NCI-H2227 treated with DMSO at 0.1 percent for 48 hours (cell line): ENCODE measurements at places on chromosomes 13 and 19.

DNA sequence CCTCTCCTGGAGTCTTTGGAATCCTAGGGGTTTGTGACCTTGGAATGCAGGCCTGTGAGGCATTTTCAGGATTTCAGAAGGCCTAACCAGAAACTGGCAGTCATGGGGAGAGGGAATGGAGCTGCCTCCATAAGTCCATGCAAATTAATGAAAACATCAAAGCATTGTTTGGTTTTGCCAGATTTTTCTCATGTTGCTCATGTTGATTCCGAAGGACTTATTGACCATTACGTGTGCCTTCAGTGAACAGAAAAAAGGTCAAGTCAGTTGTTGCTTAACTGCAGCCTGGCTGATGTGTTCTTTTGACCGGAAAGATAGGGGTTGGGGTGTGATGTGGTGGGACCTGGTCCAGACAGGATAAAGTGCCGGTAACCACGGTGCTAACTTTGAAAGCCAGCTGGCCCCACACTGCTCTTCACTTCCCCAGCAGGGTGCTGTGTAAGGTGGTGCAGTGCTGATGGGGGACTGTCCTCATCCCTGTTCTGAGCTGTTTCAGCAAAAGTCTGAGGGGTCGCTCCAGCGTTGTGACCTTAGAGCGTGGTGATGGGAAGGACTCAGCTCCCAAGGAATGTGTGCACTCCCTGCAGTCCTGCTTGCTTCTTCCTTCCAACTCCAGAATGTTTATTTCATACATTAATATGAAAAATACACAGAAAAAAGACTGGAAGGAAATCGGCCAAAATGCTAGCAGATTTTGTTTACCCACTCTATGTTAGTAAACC is 3.5 kb downstream of the RNF113B start:
- DNase-seq: no peak

GRCh38 chr19:37655689-37656371 is 565 bp upstream of the ZFP30 start:
- DNase-seq: peak; percentile 100

DNA sequence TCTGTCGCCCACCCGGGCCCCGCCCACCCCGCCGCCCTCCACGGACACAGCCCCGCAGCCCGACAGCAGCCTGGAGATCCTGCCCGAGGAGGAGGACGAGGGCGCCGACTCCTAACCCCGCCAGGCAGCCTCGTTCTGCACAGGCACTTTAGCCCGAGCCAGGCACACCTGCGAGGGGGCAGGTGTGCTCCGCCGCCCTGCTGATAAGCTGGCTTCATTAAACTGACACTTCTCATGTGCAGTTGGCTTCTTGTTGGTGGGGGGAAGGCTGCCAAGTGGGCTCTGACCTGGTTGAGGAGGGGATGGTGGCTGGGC is 8.2 kb downstream of the IL4I1 start:
- DNase-seq: no peak

- no peak for DNase-seq
Observed at GRCh38 chr19:23273022-23273589, 22.9 kb upstream of the ZNF724 start.

DNA sequence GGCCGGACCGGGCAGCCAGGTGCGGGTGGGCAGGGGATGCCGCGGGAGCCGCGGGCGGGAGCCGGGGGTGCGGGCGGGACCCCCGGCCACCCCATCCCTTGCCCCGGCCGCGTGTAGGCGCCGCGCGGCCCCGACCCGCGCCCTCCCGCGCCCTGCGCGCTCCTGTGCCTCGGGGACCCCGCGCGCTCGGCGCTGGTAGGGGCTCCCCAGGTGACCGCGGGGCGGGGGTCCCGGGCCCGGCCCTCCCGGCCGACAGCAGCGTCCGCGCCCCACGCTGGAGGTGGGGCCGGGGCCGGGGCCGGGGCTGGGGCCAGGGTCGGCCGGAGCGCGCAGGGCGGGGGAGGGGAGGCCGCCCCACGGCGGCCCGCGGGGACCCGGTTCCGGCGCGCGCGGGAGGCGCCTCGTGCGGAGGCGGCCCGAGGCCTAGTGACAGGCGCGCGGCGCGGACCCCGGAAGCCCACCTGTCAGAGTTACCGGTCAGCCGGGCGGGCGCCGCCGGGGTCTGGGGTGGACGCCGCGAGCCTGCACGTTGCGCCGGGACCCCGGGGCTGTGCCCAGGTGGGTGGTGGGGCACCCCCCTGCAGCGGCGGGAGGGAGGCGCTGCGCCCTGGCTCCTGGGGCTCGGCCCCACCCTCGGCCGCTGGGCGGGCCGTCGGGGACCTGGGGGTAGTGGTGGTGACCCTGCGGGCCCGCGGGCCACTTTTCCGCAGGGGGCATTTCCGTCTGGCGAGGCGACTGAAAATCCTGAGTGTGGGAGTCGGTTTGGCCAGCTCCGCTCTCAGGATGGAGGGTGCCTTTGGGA is 518 bp downstream of the TFDP1 start:
- no peak for DNase-seq

DNA sequence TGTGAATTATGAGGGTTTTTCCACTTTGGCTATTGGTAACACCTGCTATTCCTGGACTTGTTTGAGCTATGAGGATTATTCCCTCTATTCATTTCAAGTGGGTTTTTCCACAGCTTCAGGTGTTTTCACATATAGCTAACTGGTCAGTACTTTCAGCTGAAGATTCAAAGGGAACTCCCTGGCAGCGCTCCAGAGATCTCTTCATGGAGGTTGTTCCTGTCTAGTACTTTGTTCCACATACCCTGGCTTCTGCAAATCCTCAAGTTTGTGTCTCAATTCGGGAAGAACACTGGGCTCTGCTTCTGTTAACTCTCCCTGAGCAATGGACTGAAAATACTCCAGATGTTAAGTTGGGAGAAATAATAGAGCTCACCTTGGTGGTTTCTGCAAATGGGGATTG is 5.6 kb upstream of the ZNF607 start:
- DNase-seq: no peak

DNA sequence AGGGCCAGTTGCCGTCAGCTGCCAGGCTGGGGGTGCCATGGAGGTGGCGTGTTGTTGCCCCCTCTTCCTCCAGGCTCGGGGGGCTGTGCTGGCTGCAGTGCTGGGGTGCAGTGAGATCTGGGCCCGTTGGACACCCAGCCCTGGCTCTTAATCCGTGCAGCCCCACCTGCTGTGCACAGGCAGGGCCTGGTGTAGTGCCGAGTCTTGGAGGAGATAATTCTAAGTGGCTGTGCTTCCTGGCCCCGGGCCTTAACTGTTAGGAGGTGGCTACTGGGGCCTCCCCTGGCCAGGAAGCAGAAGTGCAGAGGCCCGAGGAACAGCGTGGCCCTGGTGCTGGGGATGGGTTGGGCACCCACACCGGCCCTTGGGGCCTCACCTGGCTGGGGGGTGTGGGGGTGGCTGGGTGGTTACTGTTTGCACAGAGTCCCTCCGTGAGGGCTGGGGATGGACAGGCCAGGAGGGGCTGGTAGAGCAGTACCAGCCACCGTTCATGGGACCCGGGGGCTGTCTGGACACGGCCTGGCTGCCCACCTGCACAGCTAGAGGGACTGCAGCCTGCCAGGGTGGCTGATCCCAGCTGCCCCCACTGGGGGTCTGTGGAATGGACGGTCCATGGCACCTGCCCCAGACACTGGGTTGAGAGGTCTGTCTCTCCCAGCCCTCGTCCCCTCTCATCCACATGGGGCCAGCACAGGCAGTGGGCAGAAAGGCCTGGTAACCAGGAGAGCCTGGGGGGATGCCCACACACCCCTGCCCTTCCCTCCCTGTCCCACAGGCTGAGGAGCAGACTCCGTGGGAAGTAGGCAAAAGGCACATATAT is 3.3 kb downstream of the GPX4 start:
- no peak for DNase-seq

DNA sequence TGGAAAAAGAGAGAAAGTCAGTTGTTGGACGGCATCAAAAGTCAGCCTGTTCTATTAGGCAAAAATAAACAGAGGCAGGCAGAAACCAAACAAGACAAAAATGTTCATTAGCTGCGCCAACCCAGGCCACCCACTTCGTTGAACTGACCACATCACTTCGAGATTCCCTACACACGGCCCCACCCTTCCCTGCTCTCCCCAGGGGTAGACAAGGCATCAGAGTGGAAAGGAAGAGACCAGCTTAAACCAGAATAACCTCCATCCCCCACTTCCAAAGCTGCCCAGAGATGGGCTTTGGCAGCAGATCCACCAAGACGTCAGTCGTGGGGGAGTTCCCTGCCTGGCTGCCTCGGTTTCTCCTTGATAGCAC is 204.6 kb upstream of the TSHZ3 start:
- DNase-seq: no peak

GRCh38 chr13:46124531-46124966 is 19.7 kb upstream of the CPB2 start:
- DNase-seq: no peak

DNA sequence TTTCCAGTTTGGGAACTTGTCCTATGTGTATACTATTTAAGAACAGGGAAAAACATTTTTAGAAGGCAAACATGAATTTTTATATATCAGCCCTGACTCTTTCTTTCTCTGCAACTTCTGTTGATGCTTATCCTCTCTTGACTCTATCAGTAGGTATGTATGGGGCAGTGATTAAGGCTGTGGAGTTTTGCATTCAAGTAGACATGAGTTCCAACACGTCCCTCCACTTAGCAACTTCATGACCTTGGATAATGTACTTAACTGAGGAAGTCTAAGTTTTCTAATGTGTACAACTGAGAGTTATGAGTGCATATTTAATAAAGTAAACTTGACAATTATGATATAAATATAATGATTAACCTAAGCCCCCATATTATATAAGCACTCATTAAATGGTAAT is 414.6 kb downstream of the TDRD3 start:
- no peak for DNase-seq

- DNase-seq: no peak
Observed at GRCh38 chr13:27339299-27339698, 68.7 kb downstream of the RASL11A start.

DNA sequence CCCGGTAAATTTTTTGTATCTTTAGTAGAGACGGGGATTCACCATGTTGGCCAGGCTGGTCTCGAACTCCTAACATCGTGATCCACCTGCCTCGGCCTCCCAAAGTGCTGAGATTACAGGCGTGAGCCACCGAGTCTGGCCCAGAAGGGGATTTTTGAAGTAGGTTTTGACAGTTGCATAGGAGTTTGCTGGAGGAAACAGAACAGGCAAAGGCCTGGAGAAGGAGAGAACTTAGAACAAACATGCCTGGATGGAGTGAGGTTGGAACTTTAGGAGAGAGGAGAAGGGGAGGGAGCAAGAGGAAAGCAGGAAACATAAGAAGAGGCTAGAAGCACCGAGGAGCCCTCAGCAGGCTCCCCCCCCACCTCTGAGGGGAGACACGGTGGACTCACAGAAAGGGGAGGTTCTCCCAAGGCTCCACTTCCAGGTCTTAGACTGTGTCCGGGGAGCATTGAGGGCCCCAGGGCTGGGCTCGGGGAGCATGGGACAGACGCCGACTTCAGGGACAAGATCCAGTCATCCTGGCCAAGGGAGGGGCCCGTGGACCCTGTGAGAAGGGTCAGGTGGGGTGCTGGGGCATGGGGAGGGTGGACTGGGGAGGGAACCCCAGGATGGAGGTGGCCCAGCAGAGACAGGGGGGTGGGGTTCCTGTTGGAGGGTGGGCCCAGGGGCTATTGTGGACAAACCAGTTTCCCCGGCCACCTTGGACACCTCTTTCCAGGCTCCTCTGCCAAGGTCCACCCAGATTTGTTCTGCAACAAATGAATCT is 1.8 kb upstream of the FBN3 start:
- DNase-seq: no peak

GRCh38 chr19:6095760-6096159 is 14.5 kb downstream of the RFX2 start:
- DNase-seq: no peak

DNA sequence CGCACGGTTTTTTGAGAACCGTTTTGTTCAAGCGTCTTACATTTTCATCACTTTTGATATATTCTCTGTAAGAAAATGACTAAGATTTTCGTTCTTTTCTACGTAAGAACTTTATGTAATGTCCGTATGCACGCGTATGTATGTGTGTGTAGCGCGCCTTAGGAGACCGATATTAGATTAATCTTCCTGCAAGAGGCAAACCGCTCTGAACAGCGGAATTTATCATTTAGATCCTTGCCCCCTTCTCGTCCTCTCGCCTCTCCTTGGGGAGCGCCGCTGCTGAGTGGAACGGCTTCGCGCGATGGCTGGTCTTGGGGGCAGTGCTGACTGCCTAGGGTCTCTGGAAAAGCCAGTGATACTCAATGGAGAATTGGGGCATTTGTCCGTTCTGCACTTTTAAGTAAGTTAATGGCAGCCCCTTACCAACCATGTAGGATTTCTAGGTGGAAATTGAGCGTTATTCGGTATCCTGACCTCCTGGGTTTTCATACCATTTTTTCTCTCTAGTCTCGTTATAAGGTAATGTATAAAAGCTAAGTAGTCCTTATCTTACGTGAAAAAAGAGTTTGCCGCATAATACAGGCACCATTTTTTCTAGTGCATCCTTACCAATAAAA is 4.7 kb downstream of the MAB21L1 start:
- DNase-seq: no peak

DNA sequence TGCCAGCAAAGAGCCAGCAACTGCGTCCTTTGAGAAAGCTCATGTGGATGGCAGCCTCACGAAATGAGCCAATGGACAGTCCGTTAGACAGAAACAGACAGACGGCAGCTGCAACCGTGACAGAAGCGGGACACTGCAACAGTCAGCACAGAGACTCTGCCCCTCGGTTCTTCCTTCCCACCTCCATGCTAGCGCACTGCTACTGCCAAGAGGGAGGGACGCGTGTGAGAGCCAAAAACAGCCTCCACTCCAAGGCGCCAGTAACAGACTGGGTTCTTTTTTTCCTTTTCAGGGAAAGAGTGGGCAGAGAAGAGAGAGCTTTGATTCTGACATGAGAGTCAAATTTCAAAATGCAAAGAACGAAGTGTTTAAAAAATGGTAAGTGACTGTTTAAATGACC is 77.5 kb downstream of the SERP2 start:
- no peak for DNase-seq

GRCh38 chr13:21006141-21007005 is 55.0 kb downstream of the LATS2 start:
- DNase-seq: peak; percentile 28

DNA sequence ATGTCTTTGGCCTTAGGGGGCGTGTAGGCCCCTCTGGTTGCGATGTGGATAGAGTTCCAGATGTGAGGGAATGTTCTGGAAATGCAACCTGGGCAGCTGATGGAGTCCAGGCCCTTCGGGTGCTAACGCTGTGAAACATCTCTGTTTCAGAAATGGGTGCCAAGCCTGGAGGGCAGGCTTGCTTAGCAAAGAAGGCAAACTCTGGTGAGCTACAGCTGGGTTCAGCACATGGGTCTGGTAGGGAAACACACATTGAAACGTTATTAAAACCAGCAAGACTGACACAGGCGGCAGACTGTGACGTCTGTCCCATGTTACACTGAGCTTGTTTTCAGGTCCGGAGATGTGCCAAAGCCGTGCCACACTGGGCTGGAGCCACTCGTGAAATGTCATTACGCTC is 8.6 kb upstream of the CDC16 start:
- DNase-seq: no peak
